Epithelial cell of proximal tubule (primary cell): ENCODE measurements at places on chromosomes 4 and X. TPM values are rescaled to one million over a fixed set of nuclear protein-coding genes. Genes with fewer than 3 reads are reported as not detected.

- DNase-seq, result no peak
These were observed 56.4 kb upstream of the DDIT4L start for GRCh38 chr4:100246697-100247096.

- no peak for DNase-seq
These were observed 6.3 kb downstream of the DCHS2 start for GRCh38 chr4:154485127-154485773.

DNA sequence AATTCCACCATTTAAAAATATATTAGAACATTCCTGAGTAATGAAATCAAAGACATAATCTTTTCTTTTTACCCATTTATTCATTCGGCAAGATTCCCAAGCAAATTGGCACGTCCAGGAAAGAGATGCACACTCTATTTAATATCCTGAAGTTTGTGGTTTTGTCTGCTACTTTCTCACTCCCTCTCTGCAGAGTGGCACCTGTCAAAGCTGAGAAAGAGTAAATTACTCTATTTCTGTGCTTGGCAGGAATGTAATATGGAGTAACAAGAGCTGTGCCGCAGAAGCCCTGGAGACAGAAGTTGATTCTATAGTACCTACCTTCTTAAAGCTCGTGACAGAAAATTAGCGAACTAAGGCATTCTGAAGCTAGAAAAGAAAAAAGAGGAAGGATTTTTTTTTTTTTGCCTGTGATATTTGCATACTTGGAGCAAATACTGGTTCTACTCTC is 5.5 kb downstream of the GSTCD start:
- DNase-seq, result no peak

The SPATA18 gene
- total RNA-seq, result 4.1 and 8.5 TPM in 2 replicates

The AR gene
- total RNA-seq, result 0.40 TPM in 1 of 2 replicates, not detected in the other

DNA sequence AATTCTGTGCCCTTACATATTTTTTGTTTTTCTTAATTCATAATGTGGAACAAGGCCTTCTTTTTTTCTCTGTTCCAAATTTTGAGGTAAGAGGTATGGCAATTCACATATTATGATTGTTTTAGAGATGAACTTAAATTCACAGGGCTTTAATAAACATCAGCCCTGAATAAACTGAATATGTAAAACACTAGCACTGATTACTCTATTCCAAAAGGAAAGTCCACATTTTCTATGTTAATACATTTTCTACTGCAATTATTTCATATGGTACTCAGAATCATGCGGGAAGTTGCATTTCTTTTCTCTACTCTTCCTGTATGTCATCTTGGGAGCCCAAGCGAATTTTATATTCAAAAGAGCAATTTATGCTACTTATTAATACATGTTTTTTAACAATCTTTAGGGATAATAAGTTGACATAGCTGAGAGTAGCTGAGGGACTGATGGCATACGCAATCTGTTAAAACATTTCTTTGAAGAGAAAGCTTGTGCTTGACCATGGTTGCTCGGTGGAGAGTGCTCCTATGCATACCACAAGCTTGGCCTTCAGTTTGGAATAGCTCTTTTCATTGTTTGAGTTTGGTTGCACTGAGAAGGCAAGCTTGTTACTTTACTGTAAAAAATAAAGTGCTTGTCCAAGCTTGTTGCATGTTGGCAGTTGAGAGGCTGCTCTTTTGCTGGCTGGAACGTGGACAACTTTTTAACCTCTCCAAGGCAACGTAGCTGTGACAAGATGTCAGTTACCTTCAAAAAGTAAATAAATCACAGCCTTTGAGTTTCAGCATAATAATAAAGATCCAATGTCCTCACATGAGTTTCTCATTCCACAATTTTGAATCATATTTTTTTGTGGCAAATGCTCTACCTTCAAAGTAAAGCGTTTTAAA is 196.3 kb upstream of the SPRY1 start:
- no peak for DNase-seq
